ENCODE measurements at places on chromosomes 5 and 9. TPM values are rescaled to one million over a fixed set of nuclear protein-coding genes. Genes with fewer than 3 reads are reported as not detected.

DNA sequence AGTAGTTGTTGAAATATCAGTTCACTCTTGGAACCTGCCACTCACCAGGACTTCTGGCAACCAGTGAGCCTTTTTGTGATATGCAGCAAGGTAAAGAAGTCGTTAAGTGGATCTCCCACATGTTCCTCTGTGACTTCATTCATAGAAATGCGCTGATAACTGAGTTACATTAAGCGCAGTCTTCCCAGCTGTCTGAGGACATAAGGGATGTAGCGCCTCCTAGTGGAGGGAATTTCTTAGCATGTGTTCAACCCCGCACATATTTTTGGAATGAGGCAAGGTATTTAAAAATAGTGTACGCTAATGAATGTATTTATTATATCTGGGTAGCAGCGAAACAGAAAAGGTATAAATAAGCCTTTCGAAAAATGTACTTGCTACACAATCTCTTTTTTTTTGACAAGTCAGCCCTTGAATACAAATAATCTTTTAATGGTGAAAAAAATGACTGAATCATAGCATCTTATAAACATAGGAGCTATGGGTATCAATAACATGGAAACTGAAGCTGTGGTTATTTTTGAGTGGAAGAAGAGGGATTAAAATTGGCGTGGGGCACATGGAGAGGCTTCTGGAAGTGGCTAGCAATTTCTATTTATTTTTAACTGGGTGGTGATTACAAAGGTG lies 38.0 kb downstream of the PALM2AKAP2 start:
- peak overlapping the region; percentile 76 for H3K27ac ChIP-seq
- no peaks in the 10 kb centered on the region for H3K27me3 ChIP-seq
- peak; percentile 86 for DNase-seq
- no peaks in the 10 kb centered on the region for H3K4me1 ChIP-seq

GRCh38 chr9:111056538-111056937 lies 18.3 kb upstream of the LPAR1 start:
- H3K27me3 ChIP-seq: no peaks in the 10 kb centered on the region
- H3K27ac ChIP-seq: no peak overlapping the region

GRCh38 chr5:122844910-122845228 lies 544 bp upstream of the SNX24 start:
- H3K36me3 ChIP-seq: no peaks in the 10 kb centered on the region
- H3K4me3 ChIP-seq: peak overlapping the region; percentile 84
- no peaks in the 10 kb centered on the region for H3K27me3 ChIP-seq
- peaks cover 12% of the 10 kb centered on the region for H3K4me1 ChIP-seq

DNA sequence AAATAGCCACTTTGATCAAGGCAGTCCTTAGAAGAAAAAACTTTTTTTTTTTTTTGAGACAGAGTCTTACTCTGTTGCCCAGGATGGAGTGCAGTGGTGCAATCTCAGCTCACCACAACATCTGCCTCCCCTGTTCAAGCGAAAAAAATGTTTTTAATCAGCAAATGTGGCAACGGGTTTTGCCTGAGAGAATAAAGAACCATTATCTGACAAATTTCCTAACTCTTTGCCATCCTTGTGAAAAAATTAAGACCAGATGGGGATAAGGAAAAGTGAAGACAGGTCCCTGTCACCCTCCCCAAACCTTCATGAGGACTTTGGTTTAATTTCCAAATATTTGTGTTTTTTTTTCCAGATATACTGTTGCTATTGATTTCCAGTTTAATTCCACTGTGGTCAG lies 107.3 kb upstream of the SPOCK1 start:
- no peaks in the 10 kb centered on the region for H3K36me3 ChIP-seq
- peaks cover 13% of the 10 kb centered on the region for H3K27me3 ChIP-seq
- no peak overlapping the region for H3K4me3 ChIP-seq
- DNase-seq: no peak

GRCh38 chr5:116522356-116523136 lies 52.1 kb downstream of the SEMA6A start:
- H3K36me3 ChIP-seq: no peaks in the 10 kb centered on the region
- peaks cover 9% of the 10 kb centered on the region for H3K4me1 ChIP-seq
- H3K27me3 ChIP-seq: no peaks in the 10 kb centered on the region
- no peak for DNase-seq

GRCh38 chr9:89850153-89850552 lies 245.3 kb downstream of the GADD45G start:
- H3K27me3 ChIP-seq: no peaks in the 10 kb centered on the region
- no peaks in the 10 kb centered on the region for H3K36me3 ChIP-seq
- no peaks in the 10 kb centered on the region for H3K4me1 ChIP-seq
- no peak overlapping the region for H3K27ac ChIP-seq
- H3K4me3 ChIP-seq: no peak overlapping the region
- peak; percentile 7 for DNase-seq

DNA sequence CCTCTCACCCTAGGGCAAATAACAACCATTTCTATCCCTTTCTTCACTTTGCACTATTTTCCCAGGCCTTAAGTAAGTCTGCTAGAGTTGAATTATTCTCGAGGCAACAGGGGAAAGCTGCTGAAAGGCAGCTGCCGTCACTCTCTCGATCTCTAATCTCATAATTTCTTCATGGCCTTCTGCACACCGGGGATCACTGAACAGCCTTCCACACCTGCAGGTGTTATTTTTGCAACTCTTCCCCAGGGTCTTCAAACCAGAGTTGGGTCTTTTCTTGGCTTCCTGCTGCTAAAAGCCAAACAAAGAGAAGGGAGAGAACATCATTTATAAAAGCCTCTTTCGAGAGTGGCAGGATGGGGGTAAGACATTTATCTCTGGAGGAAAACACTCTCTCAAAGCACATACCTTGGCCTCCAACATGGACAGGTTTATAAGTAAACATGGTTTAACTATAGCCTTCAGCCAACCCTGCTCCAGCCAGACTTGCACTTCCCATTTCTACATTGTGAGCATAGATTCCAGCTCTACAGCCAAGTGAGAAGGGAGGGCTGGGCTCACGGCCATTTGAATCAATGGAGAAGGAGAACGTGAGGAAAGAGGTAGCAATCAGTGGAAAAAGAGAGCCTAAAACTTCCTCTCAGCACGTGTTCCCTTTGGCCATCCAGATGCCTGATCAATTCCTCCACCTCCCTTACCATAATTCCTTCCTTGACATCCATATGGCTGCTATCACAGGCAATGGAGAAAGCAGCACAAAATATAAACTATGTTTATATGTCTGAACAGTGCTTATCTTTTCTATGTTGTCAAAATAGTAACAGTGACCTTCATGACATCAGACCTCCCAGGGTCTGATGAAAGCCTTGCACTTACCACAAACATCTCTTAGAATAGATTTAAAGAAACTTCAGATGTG lies 464.9 kb downstream of the TLE1 start:
- H3K27me3 ChIP-seq: no peaks in the 10 kb centered on the region
- H3K4me3 ChIP-seq: no peak overlapping the region
- no peak for DNase-seq
- H3K36me3 ChIP-seq: no peaks in the 10 kb centered on the region
- peaks cover 7% of the 10 kb centered on the region for H3K4me1 ChIP-seq
- H3K27ac ChIP-seq: no peak overlapping the region

- no peaks in the 10 kb centered on the region for H3K27me3 ChIP-seq
- no peak overlapping the region for H3K27ac ChIP-seq
- DNase-seq: no peak
These were observed 10.8 kb downstream of the SAXO1 start for GRCh38 chr9:19022206-19022605.

GRCh38 chr5:122151640-122152039 lies 22.3 kb downstream of the ZNF474 start:
- H3K36me3 ChIP-seq: no peaks in the 10 kb centered on the region
- H3K27me3 ChIP-seq: no peaks in the 10 kb centered on the region
- peaks cover 11% of the 10 kb centered on the region for H3K4me1 ChIP-seq
- no peak overlapping the region for H3K27ac ChIP-seq
- no peak overlapping the region for H3K4me3 ChIP-seq
- DNase-seq: no peak

GRCh38 chr5:74639807-74640449 lies 600 bp downstream of the ENC1 start:
- peaks cover 27% of the 10 kb centered on the region for H3K36me3 ChIP-seq
- peak; percentile 80 for DNase-seq
- H3K27ac ChIP-seq: peak overlapping the region; percentile 98
- H3K27me3 ChIP-seq: no peaks in the 10 kb centered on the region

DNA sequence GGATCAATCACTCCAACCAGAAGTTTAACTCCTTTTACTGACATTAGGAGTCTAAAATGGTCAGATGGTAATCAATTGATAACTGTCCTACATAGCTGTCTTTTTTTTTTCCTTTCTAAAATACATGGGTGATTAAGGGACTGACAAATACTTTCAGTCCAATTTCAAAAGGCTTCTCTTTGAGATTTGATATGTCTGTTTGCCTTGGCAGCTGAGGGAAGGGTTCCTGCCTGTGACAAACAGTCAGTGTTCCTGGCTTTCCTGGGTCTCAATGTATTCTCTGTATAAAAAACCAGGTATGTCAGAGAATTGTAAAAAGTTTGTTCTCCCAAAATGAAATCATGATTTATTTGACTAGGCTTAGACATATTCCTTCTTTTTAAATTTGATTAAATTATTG lies 84.5 kb downstream of the MEGF10 start:
- no peaks in the 10 kb centered on the region for H3K4me1 ChIP-seq
- H3K27me3 ChIP-seq: no peaks in the 10 kb centered on the region
- H3K4me3 ChIP-seq: no peak overlapping the region
- no peak for DNase-seq

- no peaks in the 10 kb centered on the region for H3K36me3 ChIP-seq
- H3K4me3 ChIP-seq: no peak overlapping the region
- H3K4me1 ChIP-seq: no peaks in the 10 kb centered on the region
- H3K27ac ChIP-seq: no peak overlapping the region
- no peak for DNase-seq
These were observed 823.3 kb upstream of the DMAC1 start for GRCh38 chr9:8622871-8623270.

FGF1 gene
- 2.1 TPM for total RNA-seq

QRFP gene
- total RNA-seq: not detected

DCAF10 gene
- 34.1 TPM for total RNA-seq

C5orf46 gene
- total RNA-seq: not detected

DAB2IP gene
- total RNA-seq: 70.7 TPM

NSG2 gene
- not detected for total RNA-seq

SIMC1 gene
- total RNA-seq: 23.5 TPM

KLF4 gene
- total RNA-seq: 1.7 TPM

Measured in endodermal cell (in vitro differentiated cells).